ENCODE measurements at places on chromosomes 12 and 14. TPM values are rescaled to one million over a fixed set of nuclear protein-coding genes. Genes with fewer than 3 reads are reported as not detected.

The TMEM121 gene
- total RNA-seq, result 0.81 TPM

The SERPINA12 gene
- total RNA-seq, result not detected

The BEGAIN gene
- 1.3 TPM for total RNA-seq

The REP15 gene
- not detected for total RNA-seq

The SLC6A13 gene
- total RNA-seq, result 0.37 TPM

The CCDC88C gene
- 46.4 TPM for total RNA-seq

The INSM2 gene
- not detected for total RNA-seq

The SLC10A1 gene
- not detected for total RNA-seq

The EIF4B gene
- 860 TPM for total RNA-seq

The SPRING1 gene
- total RNA-seq, result 43.7 TPM

The GDF3 gene
- total RNA-seq, result 34.4 TPM

The P2RX7 gene
- 0.55 TPM for total RNA-seq

The IPO8 gene
- 44.8 TPM for total RNA-seq

The MYF5 gene
- not detected for total RNA-seq

The TPH2 gene
- 0.55 TPM for total RNA-seq

The C14orf132 gene
- 17.6 TPM for total RNA-seq

The NELL2 gene
- total RNA-seq, result 45.8 TPM

The NGB gene
- 0.33 TPM for total RNA-seq

The PDZRN4 gene
- not detected for total RNA-seq

The BMP4 gene
- 8.4 TPM for total RNA-seq

The NRXN3 gene
- total RNA-seq, result 2.9 TPM

The RD3L gene
- not detected for total RNA-seq

The LMO3 gene
- total RNA-seq, result 22.2 TPM

The DPPA3 gene
- total RNA-seq, result 3.9 TPM

The SLC24A4 gene
- 0.46 TPM for total RNA-seq

The CSAD gene
- 11.5 TPM for total RNA-seq

The ARHGEF25 gene
- total RNA-seq, result 11.9 TPM

The ANKRD33 gene
- 1.7 TPM for total RNA-seq

The PTGER2 gene
- total RNA-seq, result 0.92 TPM

The BCL11B gene
- total RNA-seq, result 9.1 TPM

The FGF23 gene
- 0.24 TPM for total RNA-seq

The SLC38A4 gene
- total RNA-seq, result 12.6 TPM

The ZNF268 gene
- total RNA-seq, result 17.3 TPM

The RNASE4 gene
- total RNA-seq, result 2.4 TPM

The SSTR1 gene
- total RNA-seq, result 1.9 TPM

The SERPINA5 gene
- 2.2 TPM for total RNA-seq

The ACRBP gene
- 3.2 TPM for total RNA-seq

The FAM181A gene
- not detected for total RNA-seq

The TAS2R9 gene
- not detected for total RNA-seq

The NABP2 gene
- total RNA-seq, result 42.7 TPM

The LGR5 gene
- 0.55 TPM for total RNA-seq

The CLEC4D gene
- not detected for total RNA-seq

The FGD6 gene
- 24.2 TPM for total RNA-seq

The C12orf60 gene
- total RNA-seq, result 1.8 TPM

The MMAB gene
- total RNA-seq, result 28.7 TPM

The OR5AU1 gene
- total RNA-seq, result not detected

The WDR89 gene
- 27.2 TPM for total RNA-seq
